ENCODE measurements at places on chromosomes 1 and 21.

DNA sequence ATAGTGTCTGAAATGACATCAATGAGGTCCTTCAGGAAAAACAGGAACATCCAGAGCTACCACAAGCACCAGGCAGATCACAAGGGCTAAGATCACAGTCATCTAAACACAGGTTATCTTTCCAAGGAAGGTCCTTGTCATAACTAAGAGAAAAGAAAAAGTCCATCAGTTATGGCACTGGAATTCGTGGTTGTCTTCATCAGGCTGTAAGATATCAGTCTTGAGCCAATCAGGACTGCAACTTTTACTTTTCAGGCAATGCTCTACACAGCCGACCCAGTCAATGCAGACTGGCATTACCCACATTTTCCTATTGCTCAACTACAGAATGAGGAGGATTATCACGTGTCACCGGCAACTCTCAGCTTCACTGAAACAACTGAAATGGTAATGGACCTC, 26.4 kb downstream of the SORT1 start:
- DNase-seq: no peak

GRCh38 chr1:182446033-182446669, 3.8 kb upstream of the RGSL1 start:
- DNase-seq: no peak

DNA sequence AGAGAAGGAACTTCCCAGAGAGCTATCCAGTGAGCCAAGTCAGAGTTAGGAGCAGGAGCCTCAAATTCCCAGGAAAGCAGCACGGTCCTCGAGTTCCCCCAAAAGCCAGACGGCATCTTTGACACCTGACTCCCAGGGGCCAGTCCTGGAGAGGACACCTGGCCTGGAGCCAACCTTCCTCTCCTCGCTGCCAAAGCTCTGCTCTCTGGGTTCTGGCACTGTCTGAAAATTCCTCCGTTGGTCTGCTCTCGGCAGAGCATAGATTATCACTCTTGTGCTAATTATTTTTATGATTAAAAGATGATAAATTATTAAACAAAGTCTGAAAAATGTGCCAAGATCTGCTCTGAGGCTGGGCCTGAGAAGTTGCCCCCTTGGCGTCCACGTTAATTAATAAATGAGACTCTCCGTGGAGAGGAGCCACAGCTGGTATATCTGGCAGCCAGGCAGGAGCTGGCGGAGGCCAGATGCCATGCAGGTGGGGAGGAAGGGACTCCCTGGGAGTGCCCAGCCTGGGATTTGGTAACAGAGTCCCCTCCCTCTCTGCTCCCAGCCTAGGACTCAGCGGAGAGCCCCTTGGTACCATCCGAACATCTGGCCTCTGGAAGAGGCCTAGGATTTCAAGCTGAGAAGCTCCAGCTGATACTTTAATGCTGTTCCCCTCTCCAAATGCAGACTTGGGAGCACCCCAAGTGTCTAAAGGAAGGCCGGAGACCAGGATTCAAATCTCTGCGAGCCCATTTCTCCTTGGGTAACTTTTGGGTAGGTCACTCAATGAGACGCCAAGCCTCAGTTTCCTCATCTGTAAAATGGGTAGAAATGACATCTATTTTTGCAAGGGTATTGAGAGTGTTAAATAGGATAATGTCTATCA, 163.7 kb upstream of the POU3F1 start:
- no peak for DNase-seq

GRCh38 chr1:25198663-25199252, 33.5 kb downstream of the SYF2 start:
- no peak for DNase-seq

DNA sequence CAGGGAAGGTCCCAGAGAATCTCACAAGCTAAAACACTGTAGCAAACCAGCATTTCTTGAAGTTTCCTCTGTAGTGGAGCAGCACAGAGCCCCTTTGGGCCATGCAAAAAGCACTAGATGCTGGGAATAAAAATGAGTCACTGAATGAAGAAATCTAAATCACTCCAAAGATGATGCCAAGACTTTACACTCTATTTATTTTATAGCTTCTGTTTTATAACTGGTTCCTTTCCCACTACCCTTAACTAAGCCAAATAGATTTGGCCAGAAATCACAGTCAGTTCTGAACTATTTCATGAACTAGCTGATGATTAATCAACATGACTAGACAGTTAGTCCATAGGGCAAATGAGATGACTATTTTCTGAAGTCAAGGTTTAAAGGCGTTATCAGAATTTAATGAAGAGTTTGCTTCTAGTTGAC, 89.5 kb downstream of the SCMH1 start:
- no peak for DNase-seq

- DNase-seq: no peak
Observed at GRCh38 chr21:39938086-39938625, 70.9 kb downstream of the PCP4 start.

GRCh38 chr1:14590411-14591180, 7.9 kb upstream of the KAZN start:
- DNase-seq: no peak

GRCh38 chr1:228471762-228472398, 15.3 kb upstream of the RNF187 start:
- DNase-seq: no peak
